ENCODE measurements at places on chromosomes 13 and 19.

GRCh38 chr19:11142528-11143171, 12.9 kb downstream of the SPC24 start:
- no peak for DNase-seq

DNA sequence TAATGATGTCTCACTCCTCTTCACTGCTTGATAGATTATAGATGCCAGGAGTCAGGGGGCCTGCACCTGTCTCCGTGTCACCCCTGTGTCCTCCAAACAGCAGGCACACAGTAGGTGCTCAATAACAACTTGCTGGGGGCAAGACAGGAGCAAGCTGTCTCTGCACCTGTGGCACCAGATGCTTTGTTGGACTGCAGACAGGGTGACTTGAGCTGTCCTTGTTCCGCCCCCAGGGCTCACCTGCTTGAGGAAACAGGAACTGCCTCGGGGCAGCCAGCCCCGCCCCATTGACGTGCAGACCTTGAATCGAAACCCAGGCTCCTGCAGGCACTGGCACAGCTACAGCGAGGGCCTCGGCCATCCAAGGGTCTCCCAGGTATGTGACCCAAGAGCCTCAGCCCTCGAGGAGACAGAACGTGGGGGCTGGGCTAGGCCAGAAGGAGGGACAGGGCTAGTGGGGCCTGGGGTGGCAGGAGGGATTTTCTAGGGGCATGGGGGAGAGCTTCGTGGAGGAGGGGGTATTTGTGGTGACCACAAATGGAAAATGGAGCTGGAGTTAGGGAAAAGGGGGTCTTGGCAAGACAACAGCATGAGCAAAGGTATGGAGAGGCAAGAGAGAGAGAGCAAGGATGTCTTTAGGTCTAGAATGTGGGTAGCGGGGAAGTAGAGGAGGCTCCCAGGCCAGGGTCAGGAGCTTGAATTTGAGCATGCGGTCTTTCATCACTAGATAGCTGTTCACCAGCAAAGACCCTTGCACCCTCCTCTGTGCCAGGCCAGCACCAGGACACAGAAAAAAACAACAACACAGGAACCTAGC, at the start of gene HSH2D:
TSS of gene HSH2D (plus strand) at position 287 of the 817 bp plus-strand sequence. CDS start 5,066 bp downstream, outside the sequence.
- DNase-seq: no peak

- no peak for DNase-seq
Observed at GRCh38 chr13:111161601-111162600, 46.8 kb downstream of the ARHGEF7 start.

- no peak for DNase-seq
Observed at GRCh38 chr13:40755082-40755700, 15.8 kb downstream of the MRPS31 start.
